ENCODE measurements at places on chromosomes 1 and 21.

DNA sequence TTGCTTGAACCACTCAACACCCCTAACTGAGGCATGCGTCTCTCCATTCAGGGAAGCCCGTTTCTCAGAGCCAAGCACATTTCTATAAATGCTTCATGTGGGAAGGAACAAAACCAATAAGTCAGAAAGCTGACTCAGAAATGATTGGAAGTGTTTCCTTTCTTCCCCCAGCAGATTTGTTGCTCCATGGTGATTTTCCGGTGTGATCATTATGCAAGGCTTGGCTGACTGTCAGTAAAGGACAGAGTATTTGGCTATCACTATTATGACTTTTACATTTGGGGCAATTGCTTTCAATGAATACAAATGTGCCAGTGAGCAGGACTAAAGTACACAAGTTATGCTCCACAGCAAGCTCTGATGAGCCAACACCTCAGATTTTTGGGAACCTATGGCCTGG, 53.3 kb upstream of the ZC3H11B start:
- no peak for DNase-seq

DNA sequence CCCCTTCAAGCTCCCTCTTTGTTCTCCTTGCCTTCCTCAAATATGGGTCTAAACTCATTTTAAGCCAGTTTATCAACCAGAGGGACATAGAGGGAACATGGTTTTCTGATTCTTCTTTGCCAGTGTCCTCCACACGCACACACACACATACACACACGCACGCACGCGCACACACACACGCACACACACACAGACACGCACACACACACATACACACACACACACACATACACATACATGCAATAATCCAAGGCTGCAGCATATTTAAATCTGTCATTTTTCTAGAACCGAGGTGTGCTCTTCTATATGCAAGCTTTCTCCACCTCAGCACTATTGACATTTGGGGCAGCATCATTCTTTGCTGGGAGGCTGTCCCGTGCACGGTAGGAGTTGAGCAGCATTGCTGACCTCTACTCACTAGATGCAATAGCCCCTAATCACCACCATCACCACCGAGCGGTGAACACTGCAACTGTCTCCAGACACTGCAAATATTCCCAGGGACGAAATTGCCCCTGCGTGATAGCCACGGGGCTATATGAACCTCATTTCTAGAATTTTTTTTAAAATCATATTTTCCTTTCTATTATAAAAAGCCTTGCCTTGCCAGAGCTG, 8.0 kb downstream of the TNFRSF9 start:
- no peak for DNase-seq

DNA sequence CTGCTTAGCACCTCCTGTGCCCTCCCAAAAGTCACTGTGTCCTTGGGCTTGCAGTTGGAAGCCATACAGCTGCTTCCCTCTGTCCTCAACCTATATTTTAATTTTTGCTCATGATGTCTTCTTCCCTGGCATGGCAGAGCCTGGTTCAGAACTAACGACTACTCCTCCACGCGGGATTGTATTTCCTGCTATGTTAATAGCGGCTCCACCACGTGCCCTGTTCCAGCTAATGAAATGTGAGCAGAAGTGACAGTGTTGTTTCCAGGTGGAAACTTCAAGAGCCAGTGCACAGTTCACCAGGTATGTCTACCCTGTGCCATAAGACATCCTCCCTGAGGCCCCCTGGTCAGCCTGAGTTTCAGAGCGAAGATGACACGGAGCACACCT, 52.1 kb downstream of the DHRS3 start:
- no peak for DNase-seq

DNA sequence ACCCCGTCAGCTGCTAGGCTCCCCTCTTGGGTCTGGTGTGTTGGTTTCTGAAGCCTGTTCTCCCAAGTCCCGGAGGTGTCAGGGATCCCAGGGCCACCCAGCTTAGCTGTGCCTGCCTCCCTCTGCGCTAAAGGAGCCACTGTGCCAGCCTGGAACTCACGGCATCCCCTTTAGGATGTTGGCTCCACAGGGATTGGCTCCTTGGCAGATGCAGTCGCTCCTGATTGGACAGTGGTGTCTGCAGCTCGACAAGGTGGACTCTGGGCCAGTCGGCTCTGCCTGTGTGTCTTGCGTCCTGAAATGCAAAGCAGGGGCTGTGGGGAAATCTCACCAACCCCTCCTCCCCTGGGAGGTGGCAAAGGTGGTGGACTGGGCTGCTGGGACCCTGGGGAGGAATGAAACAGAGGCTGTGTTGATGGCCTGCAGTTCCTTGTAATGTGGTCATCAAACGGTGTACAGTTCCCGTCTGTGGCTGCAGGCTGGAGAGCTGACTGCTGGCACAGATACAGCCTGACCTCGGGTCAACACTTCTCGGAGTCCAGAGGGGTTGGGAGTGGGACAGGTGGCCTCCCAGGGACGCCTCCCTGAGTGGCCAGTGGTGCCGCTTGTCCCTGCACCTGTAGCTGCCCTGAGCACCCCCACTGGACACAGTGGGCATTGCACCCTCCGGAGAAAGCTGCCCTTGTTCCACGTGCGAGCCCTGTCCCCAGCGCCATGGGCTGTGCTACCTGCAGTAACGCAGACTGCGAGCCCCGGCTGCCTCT, 11.5 kb upstream of the KCNAB2 start:
- no peak for DNase-seq

- DNase-seq = no peak
These were observed 28.6 kb downstream of the ERG start for GRCh38 chr21:38469642-38470041.

DNA sequence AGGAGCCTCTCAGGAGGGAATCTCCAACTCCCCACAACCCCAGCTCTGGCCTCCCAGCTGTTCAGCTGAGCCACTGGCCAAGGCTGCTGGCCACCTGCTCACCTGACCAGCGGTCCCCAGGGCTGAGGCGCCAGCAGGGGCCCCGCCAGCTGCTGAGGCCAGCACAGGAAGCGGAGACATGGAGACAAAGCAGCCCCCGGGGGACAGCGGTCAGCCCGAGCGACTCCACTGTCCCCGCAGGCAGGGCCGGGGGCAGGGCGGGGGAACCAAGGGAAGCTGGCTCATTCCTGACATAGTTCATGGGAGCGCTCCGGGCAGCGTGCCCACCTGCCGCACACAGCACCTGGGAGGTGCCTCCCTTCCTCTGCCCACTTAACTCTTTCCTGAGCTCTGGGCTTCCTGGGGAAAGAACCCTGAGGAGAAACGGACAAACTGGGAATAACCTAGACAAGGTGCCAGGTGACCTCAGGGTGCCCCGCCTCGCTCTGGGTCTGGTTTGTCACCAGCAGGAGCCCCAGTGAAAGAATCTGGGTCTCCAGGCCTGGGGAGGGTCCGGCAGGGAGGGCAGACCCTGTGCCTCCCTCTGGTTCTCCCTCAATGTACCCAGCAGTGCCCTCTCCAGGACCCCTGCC, 10.7 kb downstream of the EPHA2 start:
- no peak for DNase-seq

- DNase-seq = no peak
These were observed 12.7 kb downstream of the DRAXIN start for GRCh38 chr1:11704194-11704529.

DNA sequence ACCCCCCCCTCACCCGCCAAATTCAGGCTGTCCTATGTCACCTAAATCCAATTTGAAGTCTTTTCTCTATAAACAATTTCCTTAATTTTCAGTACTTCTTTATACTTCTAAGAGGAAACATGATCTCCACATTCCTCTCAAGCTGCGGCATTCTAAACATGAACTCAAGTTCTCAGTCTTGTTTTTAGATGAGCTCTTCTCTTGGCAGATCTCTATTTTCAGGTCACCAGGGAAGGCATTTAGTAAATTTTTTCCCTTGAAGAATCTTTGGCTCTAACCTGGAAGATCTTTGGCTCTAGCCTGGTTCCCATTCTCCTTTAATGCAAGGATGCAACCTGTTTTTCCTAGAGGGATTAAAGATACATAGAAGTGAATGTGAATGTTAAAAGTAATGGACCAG, 193.4 kb downstream of the ATG4C start:
- DNase-seq = no peak

GRCh38 chr1:66413136-66413837, 120.7 kb upstream of the SGIP1 start:
- no peak for DNase-seq

GRCh38 chr21:45998276-45998701, 16.7 kb downstream of the COL6A1 start:
- DNase-seq = no peak

- DNase-seq = no peak
These were observed 60.0 kb downstream of the LRIG2 start for GRCh38 chr1:113133038-113133437.

- DNase-seq = no peak
These were observed 218.8 kb upstream of the CAMK1G start for GRCh38 chr1:209364716-209365115.

GRCh38 chr1:92442351-92442750, 44.4 kb downstream of the GFI1 start:
- DNase-seq = no peak

GRCh38 chr1:62184336-62184735, 10.3 kb upstream of the L1TD1 start:
- DNase-seq = no peak

DNA sequence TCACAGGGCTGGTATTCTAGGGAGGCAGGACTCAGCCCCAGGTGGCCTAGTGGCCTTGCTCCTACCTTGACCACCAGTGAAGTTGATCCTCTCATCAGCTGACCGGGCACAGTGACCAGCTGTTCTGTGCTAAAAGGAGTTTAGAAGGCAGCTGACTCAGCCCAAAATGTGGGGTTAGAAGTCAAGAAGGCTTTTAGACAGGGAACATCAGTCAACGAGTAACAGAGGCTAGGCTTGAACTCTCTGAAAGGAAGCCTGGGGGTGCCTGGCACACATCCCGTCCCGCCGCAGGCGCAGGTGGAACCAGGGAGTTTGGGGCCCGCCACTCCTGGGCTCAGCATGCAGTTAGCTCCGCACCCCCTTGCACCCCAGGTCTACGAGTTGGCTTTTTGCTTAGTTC, 114.9 kb upstream of the SLC45A1 start:
- no peak for DNase-seq

GRCh38 chr1:3674100-3675094, 22.1 kb downstream of the TP73 start:
- no peak for DNase-seq

GRCh38 chr1:32920833-32921232, 19.6 kb upstream of the TMEM54 start:
- DNase-seq = no peak

DNA sequence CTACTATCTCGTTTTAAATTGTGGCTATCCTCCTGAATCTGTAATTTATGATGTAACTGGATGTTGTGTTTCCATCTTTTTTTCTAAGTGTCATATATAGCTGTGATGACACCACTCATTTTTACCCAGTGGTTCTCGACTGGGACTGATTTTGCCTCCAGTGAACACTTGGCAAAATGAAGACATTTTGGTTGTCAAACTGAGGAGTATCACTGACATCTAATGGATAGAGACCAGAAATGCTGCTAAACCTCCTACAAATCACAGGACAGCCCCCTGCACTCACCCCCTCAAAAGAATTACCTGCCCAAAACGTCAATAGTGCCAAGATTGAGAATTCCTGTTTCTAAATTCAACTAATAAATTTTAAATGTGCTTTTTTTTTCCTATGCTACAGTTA, 1.9 kb downstream of the TRMT13 start:
- no peak for DNase-seq

DNA sequence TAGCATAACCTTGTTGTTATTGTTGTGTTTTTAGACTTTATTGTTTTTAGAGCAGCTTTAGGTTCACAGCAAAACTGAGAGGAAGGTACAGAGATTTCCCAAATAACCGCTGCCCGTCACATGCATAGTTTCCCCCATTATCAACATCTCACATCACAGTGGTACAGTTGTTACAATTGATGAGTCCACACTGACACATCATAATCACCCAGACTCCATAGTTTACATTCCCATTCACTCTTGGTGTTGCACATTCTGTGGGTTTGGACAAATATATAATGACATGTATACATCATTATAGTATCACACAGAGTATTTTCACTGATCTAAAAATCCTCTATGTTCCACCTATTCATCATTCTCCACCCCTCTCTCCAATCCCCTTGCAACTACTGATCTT, 25.9 kb upstream of the TOR3A start:
- no peak for DNase-seq

GRCh38 chr1:109427171-109427467, 871 bp upstream of the PSMA5 start:
- DNase-seq = no peak

All from activated CD8-positive, alpha-beta memory T cell treated with anti-CD3 and anti-CD28 coated beads for 1 hour (primary cell).